SW480 (cell line): ENCODE measurements at places on chromosomes 3 and 15.

GRCh38 chr15:58918239-58918638 is 15.2 kb downstream of the SLTM start:
- DNase-seq: no peak

- DNase-seq: no peak
Observed at GRCh38 chr3:191455257-191455952, 5.6 kb upstream of the PYDC2 start.

GRCh38 chr3:37945807-37946530 is 44.6 kb upstream of the VILL start:
- DNase-seq: peak; percentile 74

DNA sequence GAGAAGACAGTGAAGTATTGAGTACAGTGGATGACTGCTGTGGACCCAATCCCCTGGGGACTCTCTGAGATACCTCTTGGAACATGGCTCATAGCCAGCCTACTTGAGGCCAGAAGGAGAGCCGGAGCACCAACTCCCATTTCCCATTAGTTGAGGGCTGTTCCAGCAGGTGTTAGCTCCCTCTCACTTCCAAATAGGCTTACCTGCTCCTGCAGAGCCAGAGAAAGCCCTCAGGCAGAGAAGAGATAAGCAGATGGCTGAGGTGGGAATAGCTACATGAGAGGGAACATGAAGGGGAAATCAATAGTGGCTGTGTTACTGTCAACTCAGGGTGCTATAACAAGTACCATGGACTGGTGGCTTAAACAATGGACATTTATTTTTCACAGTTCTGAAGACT is 4.6 kb upstream of the CCK start:
- DNase-seq: no peak

- DNase-seq: no peak
Observed at GRCh38 chr3:171838218-171838720, 4.9 kb upstream of the TMEM212 start.

- DNase-seq: no peak
Observed at GRCh38 chr3:120341658-120342346, 7.4 kb downstream of the LRRC58 start.

GRCh38 chr3:14562121-14562890 is 22.2 kb upstream of the GRIP2 start:
- DNase-seq: no peak

DNA sequence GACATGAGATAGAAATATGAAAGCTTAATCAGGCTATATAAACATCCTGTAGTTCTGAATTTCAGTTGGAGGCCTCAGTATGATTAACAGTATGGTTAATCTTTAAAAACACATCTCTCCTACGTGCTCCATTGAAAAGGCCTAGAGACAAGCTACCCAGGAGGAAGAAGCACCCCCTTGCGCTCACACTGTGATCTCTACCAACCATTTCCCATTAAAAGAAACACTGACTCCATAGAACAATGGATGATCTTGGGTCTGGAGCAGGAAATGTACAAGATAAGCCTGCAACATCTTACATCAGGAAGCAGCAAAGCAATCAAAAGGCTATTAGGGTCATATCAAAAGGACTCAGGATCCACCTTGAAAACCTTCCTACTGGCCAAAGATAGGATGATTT is 3.4 kb upstream of the EOGT start:
- DNase-seq: no peak

GRCh38 chr3:23183731-23184130 is 19.4 kb upstream of the UBE2E2 start:
- DNase-seq: peak; percentile 58

- DNase-seq: no peak
Observed at GRCh38 chr3:50644561-50644960, 27.6 kb downstream of the MAPKAPK3 start.

DNA sequence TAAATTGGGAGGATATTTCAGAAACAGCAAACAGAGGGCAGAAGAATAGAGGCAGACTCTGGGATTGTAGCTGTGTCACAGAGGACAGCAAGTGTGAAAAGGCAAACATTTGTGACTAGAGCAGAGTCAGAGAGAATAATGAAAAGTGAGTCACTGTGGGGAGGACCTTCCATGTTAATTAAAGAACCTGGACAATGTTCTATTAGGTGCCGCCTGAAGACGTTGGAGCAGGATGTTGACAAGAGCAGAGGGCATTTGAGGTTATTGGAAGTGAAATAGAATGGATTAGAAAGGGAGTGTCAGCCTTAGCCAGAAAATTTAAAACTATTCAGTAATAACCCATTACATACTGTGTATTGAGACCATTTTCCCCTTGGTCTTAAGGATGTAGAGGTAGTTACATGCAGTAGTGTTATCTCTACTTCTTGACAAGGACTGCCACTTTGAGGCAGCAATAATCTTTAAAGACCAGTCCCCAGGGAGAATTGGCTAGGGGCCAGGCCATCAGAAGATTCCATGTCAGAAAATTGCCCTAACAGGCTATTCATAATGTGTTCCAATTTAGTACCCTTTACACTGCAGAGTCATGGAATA is 5.8 kb downstream of the ACKR2 start:
- DNase-seq: no peak

DNA sequence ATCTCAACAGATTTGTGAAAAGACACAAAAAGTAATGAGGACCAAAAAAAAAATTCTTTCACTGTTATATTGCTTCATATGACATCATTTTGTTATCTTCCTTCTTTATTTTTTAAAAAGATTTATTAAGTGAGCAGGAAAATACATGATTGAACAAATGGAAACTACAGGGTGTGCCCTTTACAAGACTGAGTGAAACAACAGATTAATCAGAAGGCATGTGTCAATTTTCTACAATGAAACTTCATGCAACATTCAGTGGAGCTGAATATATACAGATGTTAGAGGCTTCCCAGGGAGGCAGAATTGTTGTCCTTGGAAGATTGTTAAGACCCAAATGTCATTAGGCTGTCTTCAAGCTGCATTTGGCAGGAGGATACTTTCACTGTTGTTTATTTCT is 28.4 kb upstream of the SLC2A2 start:
- no peak for DNase-seq

GRCh38 chr3:150635076-150635475 is 32.0 kb downstream of the SELENOT start:
- DNase-seq: no peak

- no peak for DNase-seq
Observed at GRCh38 chr15:39880718-39881387, 39.2 kb downstream of the GPR176 start.

- no peak for DNase-seq
Observed at GRCh38 chr3:55643283-55643682, 156.2 kb upstream of the WNT5A start.

GRCh38 chr15:52100807-52101442 is 11.7 kb downstream of the BCL2L10 start:
- no peak for DNase-seq

- no peak for DNase-seq
Observed at GRCh38 chr15:78461171-78461888, 23.3 kb downstream of the IREB2 start.

GRCh38 chr3:197950677-197951061 is 679 bp downstream of the RPL35A start:
- DNase-seq: no peak

DNA sequence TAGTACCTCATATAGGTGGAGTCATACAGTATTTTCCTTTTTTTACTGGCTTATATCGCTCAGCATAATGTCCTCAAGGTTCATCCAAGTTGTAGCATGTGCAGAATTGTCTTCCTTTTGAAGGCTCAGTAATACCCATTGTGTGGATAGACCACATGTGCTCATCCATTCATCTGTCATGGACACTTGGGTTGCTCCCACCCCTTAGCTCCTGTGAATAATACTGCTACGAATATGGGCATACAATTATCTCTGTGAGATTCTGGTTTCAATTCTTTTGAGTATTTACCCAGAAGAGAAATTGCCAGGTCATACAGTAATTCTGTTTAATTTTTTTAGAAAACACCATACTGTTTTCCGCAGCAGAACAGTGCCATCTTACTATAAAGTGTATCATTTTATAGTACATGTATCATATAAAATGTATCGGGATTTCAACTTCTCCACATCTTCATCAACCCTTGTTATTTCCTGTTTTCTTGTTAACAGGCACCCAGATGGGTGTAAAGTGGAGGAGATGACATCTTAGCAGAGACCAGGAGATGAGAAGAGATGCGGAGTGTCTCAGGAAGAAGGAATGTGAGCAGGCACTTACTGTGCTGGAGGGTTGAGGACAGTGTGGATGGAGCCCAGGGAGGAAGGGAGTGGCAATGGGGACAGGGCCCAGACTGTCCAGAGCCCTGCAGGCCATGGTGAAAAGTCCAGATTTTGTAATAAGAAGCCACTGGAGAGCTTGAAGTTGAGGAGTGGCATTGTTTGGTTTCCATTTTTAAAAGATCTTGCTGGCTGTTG is 27.0 kb upstream of the PRR23E start:
- no peak for DNase-seq

GRCh38 chr15:88625943-88626741 is 5.0 kb downstream of the AEN start:
- no peak for DNase-seq
